ENCODE measurements at places on chromosomes 6 and 20.
A peak's percentile ranks its signal among the peaks of the same experiment; 100 is the strongest.

GRCh38 chr20:46974669-46975434 lies 80.2 kb downstream of the EYA2 start:
- no peak for DNase-seq

- no peak for DNase-seq
Measured at GRCh38 chr6:48859562-48860123, 603.4 kb downstream of the MMUT start.

- no peak for DNase-seq
Measured at GRCh38 chr6:24064106-24064505, 61.9 kb upstream of the NRSN1 start.

- DNase-seq, result no peak
Measured at GRCh38 chr6:138757136-138757535, 16.4 kb upstream of the CCDC28A start.

GRCh38 chr6:39377539-39377950 lies 55.0 kb upstream of the KCNK16 start:
- peak; percentile 29 for DNase-seq

- no peak for DNase-seq
Measured at GRCh38 chr6:82419859-82420258, 56.2 kb downstream of the TPBG start.

DNA sequence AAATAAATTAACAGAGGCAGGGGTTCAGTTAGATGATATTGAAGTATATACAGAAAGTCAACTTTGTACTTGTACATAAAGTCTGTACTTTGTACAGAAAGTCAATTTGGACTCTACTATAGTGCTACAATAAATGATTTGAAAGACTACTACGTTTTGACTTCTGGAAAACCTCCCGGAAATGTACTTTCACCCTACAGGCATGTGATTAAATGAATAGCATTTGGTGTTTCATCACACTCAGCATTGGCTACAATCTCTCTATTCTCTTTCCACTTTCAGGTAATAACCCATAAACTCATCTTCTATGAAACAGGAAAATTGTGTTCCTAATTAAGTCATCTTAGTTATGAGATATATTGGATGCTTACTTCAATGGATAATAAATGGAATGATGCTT lies 25.6 kb upstream of the MC3R start:
- no peak for DNase-seq

DNA sequence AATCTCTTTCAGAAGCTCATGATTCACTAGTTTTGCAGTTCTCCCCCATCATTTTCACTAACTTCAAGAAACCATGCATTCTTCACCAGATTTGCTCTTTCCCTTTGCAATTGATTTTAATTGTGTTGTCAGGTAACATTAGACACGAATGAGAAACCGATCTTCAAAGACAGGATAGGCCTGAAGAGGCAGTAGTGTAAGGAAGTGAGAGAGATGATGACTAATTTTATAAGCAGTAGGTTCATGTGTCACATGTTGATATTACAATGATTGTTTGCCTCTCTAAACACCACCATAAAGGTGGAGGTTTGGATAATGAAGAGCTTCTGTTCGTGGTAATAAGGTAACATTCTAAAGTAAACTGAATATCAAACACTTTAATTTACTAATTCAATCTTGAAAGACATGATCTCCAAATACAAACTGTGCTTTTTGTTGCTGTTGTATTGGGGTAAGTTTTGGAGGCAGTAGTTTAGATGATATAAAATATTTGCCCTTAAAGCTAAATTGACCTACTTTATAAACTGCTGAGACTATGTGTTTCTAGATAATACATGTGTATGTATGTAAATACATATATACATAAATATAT lies 207.2 kb downstream of the PHACTR1 start:
- DNase-seq, result no peak

DNA sequence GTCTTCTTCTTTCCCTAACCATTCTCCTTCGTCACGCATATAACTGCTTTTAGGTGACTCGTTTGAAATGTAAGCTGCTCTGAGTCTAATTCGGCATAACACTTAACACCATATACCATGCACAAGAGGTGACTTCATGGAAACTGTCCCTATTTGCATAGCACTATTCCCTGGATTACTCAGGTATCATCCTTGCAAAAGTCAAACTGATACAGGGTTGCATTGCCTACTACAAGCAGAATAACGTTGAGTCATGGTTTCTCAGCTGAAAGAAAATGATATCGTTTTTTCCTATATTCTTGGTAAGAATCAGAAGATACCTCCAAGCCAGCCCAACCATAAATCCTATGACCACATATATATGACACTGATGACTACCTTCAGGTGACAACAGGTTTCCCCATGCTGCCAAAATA lies 227.5 kb downstream of the ATXN1 start:
- DNase-seq, result no peak

DNA sequence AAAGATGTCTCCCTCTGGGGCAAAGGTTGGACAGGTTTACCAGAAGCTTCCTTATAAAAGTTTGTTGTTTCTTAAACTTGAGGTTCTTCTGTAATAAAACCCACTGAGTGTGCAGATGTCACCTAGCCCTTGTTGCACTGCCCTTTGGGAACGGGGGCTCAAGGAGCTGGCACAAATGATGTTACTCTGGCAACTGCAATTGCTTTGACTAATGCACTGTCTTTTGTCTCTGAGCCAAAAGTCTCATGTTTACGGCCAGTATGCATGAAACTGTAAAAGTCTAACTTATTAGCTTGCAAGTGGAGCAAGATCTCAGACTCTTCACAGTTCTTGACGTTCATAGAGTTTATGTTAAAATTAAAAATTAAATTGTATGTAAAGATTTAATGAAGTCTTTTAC lies 655.7 kb downstream of the EPHA7 start:
- no peak for DNase-seq

- DNase-seq, result no peak
Measured at GRCh38 chr6:155377061-155377460, 62.8 kb upstream of the TFB1M start.

DNA sequence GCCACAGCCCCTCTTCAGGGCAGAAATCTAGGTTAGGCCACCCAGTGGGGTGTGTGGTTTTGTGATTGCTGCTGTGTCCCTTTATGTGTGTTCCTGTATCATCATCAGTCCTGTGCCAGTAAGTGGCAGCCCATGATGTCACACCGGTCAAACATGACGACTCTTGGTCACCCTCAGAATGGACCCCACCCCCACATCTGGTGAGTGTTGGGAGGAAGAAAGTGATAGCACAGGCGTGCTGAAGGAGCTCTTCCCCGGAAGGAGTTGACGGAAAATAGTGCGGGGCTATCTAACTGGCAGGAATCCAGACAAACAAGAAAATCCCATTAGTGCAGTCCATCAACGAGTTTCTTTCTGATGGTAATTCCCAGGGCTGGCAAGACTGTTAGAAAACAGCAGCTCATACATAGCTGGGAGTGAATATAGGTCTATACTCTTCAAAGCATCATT lies 33.4 kb upstream of the IL17A start:
- no peak for DNase-seq

DNA sequence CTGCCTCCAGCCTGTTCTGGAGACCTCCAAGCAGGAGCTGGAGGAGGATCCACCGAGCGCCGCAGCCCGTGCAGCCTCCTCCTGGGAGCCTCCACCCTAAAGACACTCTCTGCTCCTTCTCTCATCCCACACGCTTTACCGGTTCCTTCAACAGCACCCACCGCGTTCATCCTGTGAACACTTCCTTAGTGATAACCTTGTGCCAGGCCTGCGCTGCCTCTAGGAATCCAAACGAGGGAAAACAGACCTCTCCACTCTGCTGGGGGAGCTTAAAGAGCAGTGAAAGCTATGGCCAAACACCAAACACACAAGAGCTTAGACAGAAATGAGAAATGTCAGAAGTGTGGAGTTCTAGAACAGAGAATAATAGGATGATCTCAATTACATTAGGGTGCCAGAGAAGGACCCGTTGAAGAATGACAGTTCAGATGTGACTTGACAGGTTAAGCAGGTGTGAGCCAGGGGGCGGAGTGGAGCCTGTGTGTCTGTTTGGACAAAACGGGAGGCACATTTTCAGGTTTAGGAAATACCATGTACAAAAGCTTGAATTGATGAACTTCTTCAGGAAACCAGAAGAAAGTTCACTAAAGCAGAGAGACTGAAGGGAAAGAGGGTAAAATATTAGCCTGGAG lies 28.5 kb upstream of the HLA-DRB5 start:
- no peak for DNase-seq

GRCh38 chr20:56581701-56582100 lies 47.4 kb upstream of the TFAP2C start:
- DNase-seq, result no peak

- DNase-seq, result peak; percentile 79
Measured at GRCh38 chr6:16409531-16410441, 171.4 kb downstream of the GMPR start.

DNA sequence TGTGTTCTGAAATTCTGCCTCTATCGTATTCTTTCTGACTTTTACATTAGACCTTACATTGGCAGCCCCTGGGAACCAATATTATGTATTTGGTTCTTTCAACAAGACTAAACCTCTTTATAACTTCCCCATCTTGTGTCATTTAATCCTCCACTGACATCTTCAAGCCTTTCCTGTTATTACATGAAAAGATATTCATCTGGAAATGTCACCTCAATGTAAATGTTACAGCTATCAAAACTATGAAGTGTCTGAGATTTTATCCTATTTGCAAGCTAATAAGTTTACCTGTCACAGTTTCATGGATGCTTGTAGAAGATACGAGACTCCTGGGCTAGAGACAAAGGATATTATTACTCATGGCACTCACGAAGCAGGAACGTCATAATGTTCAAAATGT lies 43.9 kb upstream of the NOX3 start:
- DNase-seq, result no peak

DNA sequence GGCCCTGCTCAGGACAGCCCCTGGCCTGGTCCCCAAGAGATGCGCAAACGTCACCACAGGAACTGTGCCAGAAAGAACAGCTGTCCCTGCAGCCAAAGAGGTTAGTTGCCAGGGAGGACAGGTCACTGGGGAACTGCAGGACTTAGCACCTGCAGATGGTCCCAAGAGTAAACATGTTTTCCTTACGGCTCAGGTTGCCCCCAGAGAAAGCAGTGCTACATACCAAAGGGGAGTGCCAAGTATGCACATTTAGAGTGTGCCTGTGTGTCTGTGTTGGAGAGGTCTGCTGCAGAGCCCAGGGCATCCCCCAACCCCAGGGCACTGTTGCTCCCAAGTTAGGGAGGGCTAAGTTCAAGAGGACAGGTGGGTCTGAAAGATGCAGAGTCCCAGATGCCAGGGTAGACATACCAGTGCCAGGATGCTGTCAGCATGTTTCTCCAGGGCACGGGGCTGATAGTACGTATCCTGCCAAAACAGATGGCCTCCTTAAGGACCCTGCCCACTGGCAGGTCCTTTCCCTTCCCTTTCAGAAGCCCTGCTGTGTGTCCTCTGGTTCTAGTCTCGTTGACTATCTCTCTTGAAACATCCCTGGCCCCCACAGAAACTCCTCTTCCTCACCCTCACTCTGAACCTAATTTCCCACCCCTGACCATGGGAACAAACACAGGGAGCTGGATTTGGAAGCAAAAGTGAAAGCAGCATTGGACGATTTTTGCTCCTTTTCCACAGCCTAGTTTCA lies 1.3 kb downstream of the ABHD16A start:
- no peak for DNase-seq

DNA sequence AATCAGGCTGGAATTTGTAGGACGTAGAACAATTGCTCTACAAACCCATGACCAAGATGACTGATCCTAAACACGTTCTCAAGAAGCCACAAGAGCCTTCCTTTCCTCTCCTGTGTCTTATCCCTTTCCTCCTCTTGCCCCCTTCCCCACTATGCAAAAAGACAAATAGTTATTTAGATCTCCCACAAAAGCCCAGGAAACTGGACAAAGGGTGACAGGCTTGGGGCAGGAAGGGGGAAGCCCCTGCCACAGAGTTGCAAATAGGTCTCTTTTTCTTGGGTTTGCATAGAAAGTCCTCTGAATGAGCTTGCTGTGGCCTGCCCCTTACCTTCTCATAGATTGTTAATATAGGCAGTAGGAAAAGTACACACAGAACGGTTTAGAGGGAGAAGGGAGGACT lies 377.1 kb upstream of the BTBD3 start:
- no peak for DNase-seq

DNA sequence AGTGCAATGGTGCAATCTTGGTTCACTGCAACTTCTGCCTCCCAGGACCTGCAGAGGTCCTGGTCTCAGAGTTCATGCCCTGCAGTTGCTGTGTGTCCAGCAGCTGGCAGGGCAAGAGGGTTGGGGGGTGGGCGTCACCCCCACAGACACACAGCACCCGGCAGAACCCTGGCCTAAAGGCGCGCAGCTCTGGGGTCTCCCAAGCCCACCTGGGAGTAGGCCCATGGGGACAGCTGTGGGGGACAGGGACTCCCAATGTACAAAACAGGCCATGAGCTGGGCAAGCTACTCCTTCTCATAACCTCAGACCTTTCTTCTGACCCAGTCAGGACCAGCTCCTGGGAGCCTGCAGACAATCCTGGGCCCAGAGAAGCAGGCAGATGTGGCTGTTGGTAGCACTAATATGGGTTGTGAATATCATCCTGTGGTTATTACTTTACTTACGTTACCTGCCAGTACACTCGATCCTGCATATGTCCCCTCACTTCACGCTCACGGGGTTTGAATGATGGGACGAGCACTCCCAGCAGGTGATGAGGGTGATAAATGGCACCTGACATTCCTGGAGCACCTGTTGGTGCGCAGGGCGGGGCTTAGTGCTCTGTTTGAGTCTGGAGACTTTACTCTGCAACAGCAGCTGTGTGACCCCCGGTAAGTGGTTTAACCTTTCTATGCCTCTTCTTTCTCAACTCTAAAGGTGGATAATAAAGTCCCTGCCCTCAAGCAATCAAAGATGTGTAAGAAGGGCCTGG lies 39.9 kb upstream of the SULF2 start:
- no peak for DNase-seq

GRCh38 chr6:84554074-84554473 lies 210.3 kb downstream of the TBX18 start:
- DNase-seq, result no peak

GRCh38 chr6:148866657-148867268 lies 119.9 kb downstream of the UST start:
- DNase-seq, result no peak

GRCh38 chr6:24766680-24767462 lies 7.9 kb upstream of the GMNN start:
- DNase-seq, result no peak

GRCh38 chr20:41358717-41359116 lies 7.9 kb downstream of the EMILIN3 start:
- no peak for DNase-seq

- DNase-seq, result peak; percentile 67
Measured at GRCh38 chr6:27505209-27506027, 32.5 kb upstream of the ZNF184 start.

GRCh38 chr6:89826029-89826528 lies 3.6 kb upstream of the CASP8AP2 start:
- DNase-seq, result no peak
